ENCODE measurements at places on chromosomes 16 and 17.

DNA sequence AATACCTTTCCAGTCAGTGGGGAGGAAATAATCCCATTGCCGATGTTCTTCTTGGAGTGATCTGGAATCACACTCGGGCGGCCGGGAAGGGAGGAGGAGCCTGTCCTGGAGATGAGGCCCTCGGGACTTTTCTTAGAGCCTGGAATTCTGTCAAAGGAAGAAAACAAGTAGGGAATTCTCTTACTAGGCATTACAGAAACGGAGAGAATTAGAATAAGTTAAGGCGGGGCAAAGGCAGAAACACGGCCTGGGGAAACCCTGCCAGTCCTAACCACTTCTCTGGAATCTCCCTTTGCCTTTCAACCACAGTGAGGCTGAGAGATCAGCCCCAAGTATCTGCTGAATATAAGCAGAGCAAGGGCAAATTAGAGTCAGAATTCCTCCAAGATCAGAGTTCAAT, 27.8 kb downstream of the USP36 start:
- no peak for DNase-seq

DNA sequence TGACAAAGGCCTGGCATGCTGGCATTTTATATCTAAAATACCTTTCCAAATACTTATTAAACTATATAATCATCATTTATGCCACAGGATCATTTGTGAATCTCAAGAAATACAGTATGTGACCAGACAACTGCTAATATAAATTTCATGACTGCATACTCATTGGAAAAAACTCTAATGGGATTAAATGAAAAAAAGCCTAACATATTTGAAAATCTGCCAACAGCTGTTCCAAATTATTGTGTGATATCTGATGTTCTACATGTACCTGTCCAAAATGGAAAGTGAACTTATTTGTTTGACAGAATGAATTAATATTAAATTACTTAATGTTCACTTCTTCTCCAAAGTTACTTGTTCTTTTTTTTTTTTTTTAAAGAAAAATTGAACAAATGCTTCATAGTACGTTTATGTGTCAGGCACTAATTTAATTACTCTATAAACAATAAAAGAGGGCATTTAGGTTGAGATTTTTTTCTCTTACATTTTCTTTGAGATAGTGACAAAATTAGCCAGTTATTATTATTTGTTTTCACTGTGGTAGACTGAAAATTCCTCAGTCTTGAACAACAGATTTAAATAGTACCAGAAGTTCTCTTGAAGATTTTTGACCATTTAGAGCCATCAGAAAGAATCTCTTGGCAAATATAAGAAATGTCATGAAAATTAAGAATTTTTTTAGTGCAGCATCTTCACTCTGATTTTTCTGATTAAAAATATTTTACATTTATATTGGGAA, 114.0 kb downstream of the FTO start:
- no peak for DNase-seq

- DNase-seq = no peak
Measured at GRCh38 chr17:40510328-40510648, 8.9 kb upstream of the TNS4 start.

GRCh38 chr16:14418795-14419225, 211.2 kb downstream of the PARN start:
- DNase-seq = no peak

- DNase-seq = no peak
Measured at GRCh38 chr17:1627182-1627981, 1.3 kb downstream of the SLC43A2 start.

DNA sequence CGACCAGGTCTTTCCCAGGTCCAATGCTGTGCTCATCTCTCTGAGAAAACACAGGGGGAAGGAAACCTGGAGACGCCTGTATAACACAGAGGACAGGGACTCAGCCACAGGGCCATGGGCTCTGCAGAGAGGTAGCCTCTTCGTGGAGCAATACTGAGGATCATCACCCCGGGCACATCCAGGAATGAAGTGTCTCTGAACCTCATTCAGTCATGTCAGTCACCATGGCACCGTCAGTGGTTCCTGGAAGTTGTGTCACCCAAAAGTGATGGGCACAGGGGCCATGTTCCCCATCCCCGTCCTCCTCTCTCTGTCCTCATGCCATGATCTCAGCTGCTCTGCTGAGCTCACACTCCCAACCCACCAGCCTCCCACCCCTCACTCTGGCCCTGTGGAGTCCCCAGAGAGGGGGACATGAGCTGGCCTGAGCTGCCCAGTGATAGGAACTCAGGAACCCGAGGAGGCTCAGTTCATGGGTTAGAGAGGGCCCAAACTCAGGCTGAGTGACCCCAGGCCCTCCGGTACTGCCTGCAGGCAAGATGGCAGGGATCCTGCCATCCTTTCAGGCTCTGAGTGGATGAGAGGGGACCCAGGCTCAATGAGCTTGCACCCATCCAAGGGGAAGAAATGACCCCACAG, 53.4 kb downstream of the PITPNM3 start:
- DNase-seq = no peak

DNA sequence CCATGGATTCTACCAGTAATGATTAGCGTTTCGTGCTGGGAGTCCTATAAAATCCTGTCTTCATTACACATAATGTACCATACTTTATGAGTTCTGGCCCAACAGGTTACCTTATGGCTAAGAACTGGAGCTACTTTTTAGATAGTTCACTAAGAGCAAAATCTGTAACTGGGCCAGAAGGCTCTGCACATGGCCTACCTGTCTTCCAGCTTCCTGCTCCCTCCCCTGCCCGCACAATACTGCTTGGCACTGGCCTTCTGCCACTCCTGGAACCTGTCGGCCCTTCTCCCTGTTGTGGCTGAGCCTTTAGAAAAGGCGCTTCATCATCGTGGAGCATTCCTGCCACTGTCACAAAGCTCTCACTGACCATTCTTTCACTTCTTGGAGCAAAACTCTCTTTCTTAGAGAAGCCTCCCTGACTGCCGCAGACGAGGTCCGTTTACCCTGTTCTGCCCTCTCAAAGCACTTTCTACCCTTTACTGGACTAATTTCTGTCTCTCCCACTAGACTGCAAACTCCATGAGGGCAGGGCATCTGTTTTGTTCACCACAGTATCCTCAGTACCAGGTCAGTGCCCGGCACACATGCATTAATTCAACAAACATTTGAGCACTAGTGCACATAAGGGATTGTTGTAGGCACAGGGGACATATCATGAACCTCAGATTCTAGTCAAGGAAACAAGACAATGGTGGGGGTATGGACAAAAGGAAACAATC, 116.5 kb downstream of the PARN start:
- no peak for DNase-seq

GRCh38 chr16:85428899-85429775, 184.0 kb upstream of the GSE1 start:
- DNase-seq = no peak

GRCh38 chr16:49498666-49499413, 125.2 kb downstream of the C16orf78 start:
- no peak for DNase-seq

GRCh38 chr17:63349478-63350000, 96.6 kb downstream of the CYB561 start:
- DNase-seq = no peak

DNA sequence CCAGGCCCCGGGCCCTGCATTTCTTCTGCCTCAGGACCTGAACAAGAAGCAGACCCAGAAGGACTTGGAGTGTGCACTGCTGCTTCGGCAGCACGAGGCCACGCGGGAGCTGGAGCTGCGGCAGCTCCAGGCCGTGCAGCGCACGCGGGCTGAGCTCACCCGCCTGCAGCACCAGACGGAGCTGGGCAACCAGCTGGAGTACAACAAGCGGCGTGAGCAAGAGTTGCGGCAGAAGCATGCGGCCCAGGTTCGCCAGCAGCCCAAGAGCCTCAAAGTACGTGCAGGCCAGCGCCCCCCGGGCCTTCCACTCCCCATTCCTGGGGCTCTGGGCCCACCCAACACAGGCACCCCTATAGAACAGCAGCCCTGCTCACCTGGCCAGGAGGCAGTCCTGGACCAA, 9.2 kb downstream of the HIRIP3 start:
- DNase-seq = no peak

GRCh38 chr16:27199736-27200135, 3.6 kb upstream of the KDM8 start:
- no peak for DNase-seq

- DNase-seq = no peak
Measured at GRCh38 chr16:49788986-49789385, 66.9 kb downstream of the ZNF423 start.

DNA sequence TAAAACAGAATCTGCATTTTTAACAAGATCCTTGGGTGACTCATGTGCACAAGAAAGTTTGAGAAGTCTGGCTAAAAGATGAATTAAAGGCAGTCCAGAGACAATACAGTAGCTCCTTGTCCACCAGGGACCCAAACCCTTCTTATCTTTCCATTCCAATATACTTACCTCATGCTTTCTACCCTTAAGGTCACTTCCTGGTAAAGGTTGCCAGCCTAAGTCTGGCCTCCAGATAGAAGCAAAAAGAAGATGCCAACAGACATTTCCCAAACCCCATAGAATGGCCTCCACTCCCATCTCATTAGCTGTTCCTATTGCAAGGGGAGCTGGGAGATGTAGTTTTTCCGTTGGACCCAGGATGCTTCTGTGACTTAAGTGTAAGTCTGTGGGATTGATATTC, 101.4 kb upstream of the XYLT1 start:
- DNase-seq = no peak

DNA sequence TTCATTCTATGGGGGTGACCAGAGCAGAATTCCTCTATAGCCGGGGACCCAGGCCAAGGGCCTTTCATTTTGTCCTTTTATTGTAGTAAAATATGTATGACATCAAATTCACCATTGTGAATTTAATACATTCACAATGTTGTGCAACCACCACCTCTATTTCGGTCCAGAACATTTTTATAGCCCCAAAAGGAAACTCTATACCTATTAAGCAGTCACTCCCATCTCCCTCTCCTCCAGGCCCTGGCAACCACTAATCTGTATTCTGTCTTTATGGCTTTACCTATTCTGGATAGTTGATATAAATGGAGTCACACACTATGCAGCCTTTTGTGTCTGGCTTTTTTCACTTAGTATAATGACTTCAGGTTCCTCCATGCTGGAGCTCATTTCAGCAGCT, 9.7 kb upstream of the TNS4 start:
- DNase-seq = no peak

DNA sequence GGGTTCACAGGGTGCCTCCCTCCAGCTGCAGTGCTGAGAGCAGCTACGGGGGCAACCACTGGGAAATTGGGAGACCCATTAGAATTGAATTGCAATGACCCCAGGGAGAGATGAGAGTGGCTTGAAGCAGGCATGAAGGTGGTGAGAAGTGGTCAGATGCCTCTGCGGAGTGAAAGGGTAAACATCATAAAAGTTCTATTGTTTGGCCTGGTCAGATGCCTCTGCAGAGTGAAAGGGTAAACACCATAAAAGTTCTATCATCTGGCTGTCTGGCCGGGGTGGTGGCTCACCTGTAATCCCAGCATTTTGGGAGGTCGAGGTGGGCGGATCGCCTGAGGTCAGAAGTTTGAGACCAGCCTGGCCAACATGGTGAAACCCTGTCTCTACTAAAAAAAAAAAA, 53.5 kb downstream of the TNFRSF13B start:
- DNase-seq = no peak

DNA sequence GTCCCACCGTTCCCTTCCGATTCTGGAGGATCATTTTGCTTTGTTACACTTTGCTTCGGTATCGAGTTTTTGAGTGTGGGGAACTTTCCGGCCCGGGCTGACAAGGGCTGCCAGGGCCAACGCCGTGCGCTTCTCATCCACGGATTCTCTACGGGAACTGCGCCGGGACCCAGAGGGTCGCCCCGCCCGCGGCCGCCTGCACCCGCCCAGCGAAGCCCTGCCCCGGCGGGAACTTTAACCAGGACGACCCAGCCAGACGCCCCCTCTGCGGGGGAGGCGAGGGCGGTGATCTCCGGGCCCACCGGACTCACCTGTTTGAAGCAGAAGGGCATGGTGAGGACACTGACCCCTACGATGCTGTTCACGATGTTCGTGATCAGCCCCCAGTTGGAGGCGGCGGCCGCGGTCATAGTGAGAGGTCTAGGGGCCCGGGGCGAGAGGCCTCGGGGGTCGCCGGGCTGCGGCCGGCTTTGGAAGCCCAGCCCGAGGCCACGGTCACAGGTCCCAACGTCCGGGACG, 536 bp downstream of the SLC38A10 start:
- DNase-seq = no peak

GRCh38 chr16:4494746-4495490, 18.7 kb downstream of the HMOX2 start:
- DNase-seq = no peak

DNA sequence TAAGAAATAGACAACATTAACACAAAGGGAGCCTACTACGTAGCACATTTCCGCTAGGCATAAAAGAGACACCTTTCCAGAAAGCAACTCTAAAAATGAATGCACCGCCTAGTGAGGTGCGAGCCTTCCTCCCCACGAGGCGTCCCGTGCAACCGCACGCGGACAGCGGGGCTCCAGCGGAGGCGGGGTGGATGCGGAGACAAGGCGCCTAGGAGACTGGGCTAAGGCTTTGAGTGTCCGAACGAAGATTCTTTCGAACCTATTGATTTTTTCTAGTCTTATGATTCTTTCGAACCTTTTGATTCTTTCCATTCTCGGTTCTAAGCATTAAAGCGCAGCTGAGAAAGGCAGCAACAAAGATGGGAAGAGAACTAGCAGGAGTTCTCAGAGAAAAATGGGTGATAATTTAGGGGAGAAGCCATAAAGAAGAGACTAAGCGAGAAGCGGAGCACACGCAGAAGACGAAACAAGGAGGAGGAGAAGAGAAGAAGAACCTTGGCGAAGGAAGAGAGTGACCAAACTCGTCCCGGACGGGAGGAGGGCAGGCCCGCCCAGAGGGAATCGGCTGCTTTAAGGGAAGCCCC, 394 bp upstream of the CPD start:
- peak; percentile 50 for DNase-seq

- no peak for DNase-seq
Measured at GRCh38 chr17:46092991-46093390, 93.9 kb downstream of the STH start.

- DNase-seq = no peak
Measured at GRCh38 chr16:52090080-52090479, 456.9 kb downstream of the TOX3 start.

- no peak for DNase-seq
Measured at GRCh38 chr17:59427425-59427921, 96.0 kb downstream of the YPEL2 start.

GRCh38 chr17:59825533-59826322, 67.0 kb downstream of the TUBD1 start:
- no peak for DNase-seq

GRCh38 chr17:3610523-3610922, 1.3 kb upstream of the TRPV1 start:
- no peak for DNase-seq

DNA sequence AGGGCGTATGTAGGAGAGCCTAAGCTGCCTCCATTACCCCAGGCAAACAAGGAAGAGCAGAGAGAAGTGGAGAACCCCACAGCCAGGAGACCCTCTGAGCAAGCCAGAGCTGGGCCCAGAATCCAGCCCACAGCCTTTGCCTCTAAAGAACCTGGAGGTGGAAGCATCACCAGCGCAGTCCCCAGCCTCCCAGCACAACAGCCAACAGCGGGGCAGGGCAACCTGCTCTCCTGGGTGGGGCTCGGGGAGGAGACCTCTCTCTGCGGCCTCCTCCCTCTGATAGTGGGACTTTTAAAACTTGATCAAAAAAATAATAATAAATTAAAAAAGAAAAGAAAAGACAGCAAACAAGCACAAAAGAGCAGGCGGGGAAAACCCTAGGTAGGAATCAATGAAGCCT, 45.9 kb downstream of the AXIN2 start:
- DNase-seq = no peak

GRCh38 chr17:59004338-59005111, 102.2 kb downstream of the TRIM37 start:
- DNase-seq = peak; percentile 33

GRCh38 chr17:73815474-73815873, 171.2 kb upstream of the SDK2 start:
- DNase-seq = no peak

GRCh38 chr17:59760160-59760559, 52.7 kb downstream of the VMP1 start:
- DNase-seq = no peak
